ENCODE measurements at places on chromosomes 2 and 18.

DNA sequence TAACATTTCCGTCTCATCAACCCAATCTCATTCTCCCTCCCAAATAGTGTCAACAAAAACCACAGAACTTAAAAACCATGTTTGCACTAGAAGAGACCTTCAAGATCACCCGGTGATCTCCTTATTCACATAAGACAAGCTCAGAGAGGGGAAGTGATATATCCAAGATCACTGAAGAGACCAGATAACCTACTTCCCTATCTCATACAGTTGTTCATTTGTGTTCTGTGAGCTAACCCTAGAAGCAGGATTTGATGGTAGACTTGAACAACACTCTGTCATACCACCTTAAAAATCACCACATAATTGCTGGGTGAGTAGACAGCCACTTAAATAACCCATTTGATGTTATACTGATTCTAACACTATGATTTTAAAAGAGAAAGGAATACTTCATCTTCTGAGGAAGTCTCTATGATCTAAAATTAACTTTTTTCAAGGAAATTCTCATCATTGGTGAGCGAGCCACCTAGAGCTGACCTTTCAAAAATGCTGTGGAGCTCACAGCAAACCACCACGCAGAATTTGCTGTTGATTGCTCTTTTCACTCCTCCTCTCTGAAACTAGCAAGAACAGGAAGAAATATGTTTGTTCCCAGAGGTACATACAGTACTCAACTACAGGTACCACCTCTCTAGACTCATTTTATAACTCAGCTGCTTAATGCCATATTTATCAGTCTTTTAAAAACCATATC is 15.1 kb downstream of the AAK1 start:
- no peak for DNase-seq

DNA sequence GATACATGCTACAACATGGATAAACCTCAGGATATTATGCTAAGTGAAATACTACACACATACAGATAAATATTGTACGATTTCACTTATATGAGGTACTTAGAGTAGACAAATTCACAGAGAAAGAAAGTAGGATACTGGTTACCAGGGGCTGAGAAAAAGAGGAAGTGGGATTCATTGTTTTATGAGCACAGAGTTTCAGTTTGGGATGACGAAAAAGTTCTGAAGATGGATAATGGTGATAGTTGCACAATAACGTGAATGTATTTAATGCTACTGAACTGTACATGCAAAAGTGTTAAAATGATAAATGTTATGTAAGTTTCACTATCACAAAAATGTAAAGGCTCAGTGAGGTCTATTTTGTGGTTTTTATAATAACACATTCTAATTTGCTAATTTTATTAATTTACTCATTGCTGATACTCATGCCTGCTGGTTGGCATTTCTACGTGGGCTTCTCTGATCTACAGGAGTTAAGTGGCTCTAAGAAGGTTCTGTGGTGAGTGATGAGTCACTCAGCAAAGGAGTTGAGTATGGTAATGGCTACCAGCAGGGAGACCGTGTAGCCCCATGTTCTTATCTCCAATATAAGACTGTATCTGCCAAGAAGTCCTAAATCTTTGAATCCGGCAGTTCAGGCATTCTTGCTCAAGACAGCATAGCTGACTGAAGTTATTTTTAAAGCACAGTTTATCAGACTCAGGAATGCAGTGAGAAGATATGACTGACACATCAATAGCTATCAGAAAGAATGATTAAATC is 41.1 kb downstream of the UPP2 start:
- no peak for DNase-seq

DNA sequence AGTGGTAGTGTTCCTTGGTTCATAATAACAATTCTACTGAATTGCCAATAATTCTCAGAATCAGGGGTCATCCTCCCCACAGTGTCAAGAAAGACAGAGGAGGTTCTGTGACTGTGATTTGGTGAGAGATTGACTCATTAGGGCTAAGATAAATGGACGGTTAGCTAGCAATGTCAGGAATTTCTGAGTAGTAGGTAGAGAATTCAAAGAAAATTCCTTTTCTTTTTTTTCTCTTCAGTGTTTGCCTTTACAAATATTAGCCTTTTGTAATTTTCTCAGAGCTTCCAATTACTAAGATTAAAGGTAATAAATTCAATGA is 16.8 kb upstream of the CRIM1 start:
- DNase-seq = no peak

- DNase-seq = no peak
Measured at GRCh38 chr2:150699218-150699617, 211.8 kb upstream of the RND3 start.

GRCh38 chr18:9711361-9712129 is 3.4 kb downstream of the RAB31 start:
- DNase-seq = no peak

GRCh38 chr2:204166961-204167360 is 230.4 kb downstream of the ICOS start:
- no peak for DNase-seq

- no peak for DNase-seq
Measured at GRCh38 chr2:64153811-64154210, 9.6 kb upstream of the PELI1 start.

GRCh38 chr2:240195316-240195861 is 54.9 kb upstream of the OTOS start:
- DNase-seq = no peak

DNA sequence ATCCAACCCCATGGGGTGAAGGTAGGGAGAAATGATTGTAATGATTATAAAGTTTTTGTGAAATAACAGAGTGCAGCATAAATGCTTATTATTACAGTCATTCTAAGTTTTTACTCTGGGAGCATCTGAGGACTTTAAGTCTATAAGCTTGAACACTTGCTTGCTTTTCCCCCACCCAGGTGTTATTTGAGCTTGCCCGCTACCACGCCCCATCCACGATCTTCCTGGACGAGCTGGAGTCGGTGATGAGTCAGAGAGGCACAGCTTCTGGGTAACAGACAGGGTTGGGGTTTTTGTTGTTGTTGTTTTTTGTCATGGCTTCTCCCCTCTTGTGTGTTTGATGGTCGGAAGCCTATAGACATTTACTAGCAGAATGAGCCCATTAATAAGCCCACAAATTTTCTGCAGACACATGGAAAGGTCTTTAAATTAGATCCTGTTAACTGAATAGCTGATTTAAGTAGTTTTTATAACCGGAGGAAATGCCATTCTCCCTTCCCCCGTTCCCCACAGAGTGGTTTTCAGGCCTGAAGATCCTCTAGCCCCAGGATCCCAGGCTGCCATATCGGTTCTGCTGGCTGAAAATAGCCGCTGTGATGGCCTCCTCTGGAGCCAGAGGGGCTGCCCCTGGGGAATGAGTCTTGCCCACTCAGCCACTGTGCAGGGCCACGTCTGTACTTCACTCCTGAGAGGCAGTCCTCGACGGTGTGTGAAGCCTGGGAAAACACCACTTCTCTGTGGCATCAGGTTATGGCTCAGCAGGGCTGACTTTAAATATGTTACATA is 39.9 kb upstream of the ELOA2 start:
- no peak for DNase-seq

GRCh38 chr18:77071711-77072292 is 60.8 kb downstream of the MBP start:
- no peak for DNase-seq

DNA sequence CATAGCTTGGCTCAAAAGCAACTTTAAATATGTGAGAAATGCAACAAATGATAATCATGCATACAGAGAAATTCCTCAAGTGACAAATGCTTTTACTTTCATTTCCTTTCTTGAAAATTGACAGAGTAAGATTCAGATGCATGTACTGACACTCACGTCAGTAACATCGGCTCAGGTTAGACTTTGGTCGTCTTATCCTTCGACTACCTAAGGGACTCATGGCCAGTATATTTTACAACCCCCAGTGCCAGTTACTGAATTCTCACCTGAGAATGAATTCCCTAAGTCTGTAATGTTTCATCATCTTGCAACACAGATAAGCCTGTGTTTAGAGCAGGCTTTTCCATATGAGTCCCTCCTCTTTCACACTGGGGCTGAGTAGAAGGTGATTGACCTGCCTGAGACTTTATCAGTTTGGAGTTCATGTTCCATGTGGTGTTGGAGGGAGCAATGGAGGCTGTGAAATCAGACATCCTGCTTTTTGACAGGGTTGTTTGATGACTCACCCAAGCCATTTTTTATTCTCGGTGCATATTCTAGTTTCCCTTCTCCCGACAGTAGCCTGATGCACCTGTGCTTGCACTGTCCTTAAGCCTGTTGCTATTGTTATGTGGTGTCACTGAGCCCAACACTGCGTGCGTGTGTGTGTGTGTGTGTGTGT is 30.5 kb upstream of the ATP8B1 start:
- DNase-seq = no peak

DNA sequence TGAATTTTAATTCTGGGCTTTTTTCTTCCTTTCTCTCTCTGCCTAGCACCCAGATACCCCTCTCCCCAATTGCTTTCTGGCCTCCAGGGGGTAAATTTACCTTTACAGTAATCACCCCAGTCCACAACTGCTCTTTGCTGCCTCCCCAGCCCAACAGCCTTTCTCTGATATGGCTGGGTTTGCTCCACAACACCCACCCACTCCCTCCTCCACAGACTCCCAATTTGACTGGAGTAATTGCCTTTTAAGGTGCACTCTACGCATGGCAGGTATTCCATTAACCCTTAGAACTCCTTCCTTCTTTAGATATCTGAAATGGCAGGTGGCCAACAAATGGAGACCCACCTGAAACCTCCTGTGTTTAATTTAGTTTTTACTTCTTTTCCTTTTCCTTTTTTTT is 3.6 kb downstream of the CELF4 start:
- no peak for DNase-seq

GRCh38 chr2:235776531-235776930 is 282.7 kb downstream of the AGAP1 start:
- DNase-seq = no peak

GRCh38 chr2:43424262-43425207 is 171.3 kb downstream of the THADA start:
- DNase-seq = no peak

GRCh38 chr18:44180683-44181082 is 500.0 kb upstream of the SETBP1 start:
- DNase-seq = no peak

- DNase-seq = no peak
Measured at GRCh38 chr2:106864051-106864450, 21.9 kb downstream of the ST6GAL2 start.

DNA sequence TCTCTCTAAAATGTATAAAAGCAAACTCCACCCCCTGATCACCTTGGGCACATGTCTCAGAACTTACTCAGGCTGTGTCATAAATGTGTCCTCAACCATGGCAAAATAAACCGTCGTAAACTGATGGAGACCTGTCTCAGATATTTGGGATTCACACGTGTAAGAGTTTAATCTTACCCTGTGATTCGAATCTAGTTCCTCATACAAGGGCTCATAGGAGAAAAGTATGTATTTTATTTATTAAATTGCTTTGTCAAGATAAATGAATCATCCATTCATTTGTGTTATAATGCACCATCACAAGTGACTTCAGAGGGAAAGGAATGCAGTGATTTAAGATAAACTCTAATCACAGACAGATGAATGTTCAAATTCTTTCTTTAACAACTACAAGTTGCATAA is 712.5 kb upstream of the LRATD1 start:
- no peak for DNase-seq

DNA sequence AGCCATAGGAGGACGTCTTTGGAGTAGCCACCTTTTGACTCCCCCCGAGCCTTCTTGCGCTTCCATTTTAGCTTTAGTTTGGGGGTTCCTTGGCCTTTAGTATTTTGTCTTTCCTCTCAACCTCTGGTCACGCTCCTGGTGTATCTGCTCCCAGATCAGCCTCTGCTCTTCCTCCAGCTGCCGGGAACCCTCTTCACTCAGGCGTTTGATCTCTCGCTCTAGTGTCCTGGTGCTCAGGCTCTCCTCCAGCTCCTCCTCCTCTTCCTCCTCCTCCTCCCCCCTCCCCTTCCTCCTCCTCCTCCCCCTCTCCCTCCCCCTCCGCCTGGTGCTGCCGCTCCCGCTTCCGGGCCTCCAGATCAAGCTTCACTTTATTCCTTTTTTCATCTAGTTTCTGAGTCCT is 1082.3 kb upstream of the TMEFF2 start:
- no peak for DNase-seq

- DNase-seq = no peak
Measured at GRCh38 chr2:97761192-97761591, 47.8 kb downstream of the ZAP70 start.

DNA sequence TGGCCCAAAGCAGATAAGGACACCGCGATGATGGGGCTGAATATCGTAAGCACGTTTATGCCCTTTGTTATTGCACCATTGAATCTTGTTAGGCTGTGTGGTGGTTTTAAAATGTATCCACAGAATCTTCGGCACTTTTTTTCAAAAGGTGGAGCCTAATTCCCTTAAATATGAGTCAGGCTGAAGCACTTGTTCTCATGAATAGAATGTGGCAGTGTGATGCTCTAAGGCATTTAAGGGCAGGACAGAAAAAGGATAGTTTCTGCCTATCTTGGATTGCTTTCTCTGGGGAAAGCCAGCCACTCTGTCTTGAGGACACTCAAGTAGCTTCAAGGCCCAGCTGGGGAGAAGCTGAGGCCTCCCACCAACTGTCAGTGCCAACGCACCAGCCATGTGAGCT is 39.6 kb downstream of the ABCA12 start:
- DNase-seq = no peak

GRCh38 chr2:21498016-21498415 is 374.2 kb downstream of the TDRD15 start:
- no peak for DNase-seq

DNA sequence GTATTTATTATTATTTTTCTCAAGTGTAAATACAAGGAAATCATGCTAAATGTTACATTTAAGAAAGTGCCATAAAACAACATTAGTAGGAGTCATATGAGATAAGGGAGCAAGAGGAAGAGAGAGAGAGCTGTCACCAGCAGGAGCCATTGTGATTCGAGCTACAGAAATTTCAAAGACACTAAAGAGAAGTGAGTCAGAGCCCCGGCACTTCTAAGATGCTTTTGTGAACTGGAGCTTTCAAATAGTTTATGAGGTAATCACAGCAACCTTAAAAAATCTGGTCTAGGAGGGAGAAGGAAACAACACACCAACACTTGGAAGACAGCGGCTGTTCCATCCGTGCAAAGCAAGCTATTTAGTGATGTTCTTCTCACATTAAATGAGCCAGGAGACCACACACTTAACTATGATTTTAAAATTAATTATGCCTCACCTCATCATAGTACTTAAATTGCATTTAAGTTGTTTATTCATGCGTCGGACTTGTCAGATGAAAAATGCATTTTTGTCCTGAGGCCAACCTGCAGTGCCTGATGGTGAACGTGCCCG is 382.7 kb upstream of the SALL3 start:
- DNase-seq = no peak

- no peak for DNase-seq
Measured at GRCh38 chr2:67851956-67852824, 210.6 kb downstream of the C1D start.

DNA sequence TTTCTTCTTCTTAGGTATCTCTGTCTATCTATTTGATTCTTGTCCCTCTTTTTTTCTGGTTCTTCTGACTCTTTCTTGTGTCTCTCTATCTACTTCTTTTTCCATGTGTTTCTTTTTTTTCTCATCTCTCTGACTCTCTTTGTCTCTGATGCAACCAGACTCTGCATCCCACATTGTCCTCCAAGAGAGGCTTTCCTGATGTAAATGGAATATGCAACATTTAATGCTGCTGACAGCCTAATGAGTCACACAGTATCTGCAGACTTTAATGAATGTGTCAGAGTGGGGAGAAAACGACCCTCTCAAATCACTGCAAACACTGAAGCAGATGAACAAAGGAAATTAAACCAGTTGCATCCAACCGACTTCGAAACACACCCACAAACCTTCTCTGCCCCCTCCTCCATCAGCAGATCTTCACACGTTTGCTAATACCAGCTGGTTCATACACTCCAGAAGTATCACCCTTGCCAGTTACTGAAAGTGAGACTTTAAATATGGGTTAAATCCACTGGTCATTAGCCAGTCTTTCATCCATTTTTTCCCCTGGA is 351.5 kb downstream of the TXNL1 start:
- no peak for DNase-seq

Data from testis (tissue), 5 donors.